ENCODE measurements at places on chromosomes 5 and 9.

DNA sequence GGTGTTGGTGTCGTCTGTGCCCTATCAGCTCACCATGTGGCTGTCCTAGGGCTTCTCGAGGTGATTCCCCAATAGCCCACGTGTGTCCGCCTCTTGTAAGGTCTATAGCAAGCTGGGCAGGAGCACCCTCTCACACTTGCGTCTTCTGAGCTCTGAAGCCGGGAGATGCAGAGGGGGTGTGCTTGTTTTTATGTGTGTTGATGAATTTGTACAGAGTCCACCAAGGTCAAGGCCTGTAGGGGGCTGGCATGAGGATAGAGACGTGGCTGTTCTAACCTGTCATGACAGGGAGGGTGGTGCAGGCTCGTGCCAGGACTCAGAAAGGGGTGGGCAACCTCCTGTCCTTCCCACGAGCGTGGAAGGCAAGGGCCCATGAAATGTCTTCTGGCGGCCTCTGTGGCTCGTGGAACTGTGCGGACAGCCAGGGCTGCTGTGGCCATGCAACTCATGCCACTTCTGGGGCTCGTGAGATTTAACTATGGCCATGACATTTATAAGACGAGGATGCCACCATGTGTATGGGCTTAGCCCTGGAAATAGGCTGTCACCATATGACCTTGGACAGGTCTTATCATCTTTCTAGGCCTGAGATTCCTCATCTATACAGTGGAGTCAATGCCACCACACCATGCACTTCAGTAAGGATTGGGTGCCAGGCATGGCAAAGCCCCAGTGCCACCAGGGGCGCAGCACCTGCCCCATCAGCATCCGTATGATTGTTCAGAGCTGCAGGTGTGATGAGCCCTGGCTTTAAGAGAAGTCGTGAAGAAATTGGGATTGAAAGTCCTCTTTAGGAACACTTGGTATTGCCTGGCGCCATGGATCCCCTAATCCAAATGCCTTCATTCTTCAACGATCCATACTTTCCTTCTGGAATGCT is 2.3 kb upstream of the OLFM1 start:
- no peak for DNase-seq

GRCh38 chr5:180313677-180314505 is 22.0 kb upstream of the MAPK9 start:
- DNase-seq = peak; percentile 79

GRCh38 chr5:97405941-97406340 is 222.9 kb upstream of the RIOK2 start:
- DNase-seq = no peak

DNA sequence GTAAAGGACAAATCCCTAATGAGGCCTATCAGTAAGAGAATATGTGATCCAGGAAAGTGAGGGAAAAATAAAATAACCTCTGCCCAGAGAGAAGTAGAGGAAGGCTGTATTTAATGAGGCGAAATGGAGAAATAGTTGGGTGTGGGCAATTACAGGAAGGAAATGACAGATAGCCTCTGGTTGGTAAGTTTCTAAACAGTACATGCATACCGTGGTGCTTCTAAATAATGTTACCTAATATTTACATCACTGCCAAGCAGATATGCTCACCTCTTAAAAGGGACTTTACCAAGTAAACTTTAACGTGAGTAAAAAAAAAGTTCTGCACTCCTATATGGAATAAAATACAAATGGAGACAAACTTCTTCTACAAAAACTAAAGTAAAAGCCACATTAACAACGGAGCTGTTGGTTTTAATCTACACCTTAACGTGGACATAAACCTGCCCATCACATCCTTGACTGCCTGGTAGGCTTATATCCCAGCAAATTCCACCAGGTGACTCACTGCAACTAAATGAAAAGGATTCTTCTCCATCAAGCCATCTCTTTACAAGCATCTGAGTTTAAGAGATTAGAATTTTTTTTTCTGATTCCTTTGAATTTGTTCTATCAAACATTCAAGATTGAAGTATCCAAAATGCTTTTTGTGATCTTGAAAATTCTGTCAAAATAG is 12.4 kb downstream of the NFIL3 start:
- no peak for DNase-seq

DNA sequence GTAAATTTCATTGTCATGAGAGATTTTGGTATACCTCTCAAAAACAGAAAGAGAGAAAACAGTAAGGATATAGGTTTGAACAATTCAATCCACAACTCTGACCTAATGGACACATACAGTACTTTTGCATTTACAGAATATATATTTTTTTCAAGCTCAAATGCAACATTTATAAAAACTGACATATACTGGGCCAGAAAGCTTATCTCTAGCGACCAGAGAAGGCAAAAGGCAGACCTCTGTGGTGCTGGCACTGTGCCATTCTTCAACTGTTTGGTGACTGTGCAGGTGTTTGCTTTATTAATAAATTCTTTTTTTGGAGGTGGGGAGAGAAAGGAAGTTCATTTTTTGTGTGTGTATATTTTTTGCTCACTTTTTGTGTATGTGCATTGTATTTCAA is 6.0 kb upstream of the PLAC8L1 start:
- no peak for DNase-seq

GRCh38 chr9:93092251-93092991 is 3.6 kb upstream of the CARD19 start:
- no peak for DNase-seq

DNA sequence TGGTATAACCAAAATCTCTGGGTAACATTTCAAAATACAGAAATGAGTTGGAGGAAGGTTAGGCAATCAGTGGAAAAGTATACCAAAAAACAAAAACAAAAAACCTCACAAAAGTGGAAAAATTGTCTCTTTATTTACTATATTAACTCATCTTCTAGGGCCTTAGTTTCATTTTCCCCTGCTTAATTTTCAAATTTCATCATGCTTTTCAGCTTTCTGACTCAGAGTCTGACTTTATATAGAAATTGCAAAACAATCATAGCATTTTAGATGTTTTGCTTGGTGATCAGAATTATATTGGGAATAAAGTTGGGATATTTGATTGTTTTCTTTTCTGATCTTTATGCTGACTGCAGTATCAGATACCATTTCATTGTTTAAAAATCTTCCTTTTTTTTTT is 257.0 kb upstream of the PRR16 start:
- no peak for DNase-seq

DNA sequence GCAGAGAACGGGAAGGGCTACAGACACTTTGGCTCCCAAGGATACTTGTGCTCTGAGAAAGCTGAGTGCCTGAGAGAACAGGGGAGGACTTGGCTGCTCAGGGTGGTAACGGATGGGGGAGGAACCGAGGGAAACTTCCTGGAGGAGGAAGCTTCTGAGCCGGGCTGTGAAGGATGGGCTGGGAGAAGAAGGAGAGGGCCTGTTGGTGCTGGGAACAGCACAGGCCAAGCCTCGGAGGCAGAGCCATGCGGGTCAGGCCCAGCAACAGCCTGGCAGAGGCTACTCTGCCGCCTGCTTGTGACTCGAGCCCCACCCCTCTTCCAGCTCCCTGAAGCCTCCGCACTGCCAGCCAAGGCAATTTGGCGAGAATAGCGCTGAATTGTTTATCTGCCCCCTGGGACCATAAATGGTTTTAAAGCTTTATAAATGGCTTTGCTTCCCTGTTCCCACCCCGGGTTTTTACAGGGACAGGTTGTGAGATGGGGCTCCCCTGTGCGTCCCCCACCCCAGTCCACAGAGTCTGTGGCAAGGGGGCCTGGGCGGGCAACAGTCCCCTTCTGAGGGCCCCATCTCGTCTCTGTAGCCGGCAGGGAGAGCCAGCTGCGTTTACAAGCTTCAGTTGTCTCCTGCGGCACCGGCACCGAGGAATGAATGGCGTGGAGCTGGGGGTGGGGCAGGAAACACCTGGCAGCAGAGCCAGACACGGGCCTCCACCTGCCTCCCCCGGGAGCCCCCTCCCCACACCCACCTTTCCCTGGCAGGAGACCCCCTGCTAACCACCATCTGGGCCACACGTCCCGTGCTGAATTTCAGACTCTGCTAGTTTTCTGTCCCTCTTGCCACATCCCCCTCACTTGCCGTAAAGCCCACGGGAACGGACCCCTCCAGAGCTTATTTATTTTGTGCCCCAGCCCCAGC is 24.4 kb downstream of the FAM163B start:
- DNase-seq = peak; percentile 75

DNA sequence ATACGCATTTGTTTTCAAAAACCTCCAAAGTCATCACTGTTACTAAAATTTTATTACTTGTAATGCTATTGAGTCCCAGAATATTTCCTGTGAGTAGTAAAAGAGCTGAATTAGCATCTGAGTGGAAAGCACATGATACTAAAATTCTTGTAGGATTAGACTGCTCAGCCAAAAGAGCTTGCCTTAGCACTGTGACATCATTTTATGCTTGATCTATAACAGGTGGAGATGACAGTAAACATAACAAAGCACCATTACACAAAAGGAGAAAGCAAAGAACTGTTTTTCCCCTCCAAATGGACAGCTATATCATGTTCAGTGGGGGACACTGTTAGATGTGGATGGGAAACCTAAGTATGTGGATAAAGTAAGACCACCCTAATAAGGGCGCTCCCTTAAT is 5.8 kb upstream of the JAK2 start:
- DNase-seq = no peak

DNA sequence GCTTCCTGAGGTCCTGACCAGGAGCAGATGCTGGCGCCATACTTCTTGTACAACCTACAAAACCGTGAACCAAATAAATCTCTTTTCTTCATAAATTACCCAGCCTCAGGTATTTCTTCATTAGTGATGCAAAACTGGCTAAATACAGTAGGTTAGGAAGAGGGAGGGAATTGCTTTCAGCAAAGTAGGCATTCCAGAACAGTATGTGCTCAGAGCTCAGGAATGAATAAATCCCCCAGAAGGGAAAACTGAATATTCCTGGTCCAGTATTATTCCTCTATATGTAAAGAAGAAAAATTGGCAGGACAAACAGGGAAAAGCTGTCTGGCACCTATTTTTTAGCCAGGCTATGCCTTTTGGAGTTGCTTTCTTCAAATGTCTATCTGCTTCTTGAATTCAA is 577.1 kb downstream of the PSAT1 start:
- DNase-seq = no peak

GRCh38 chr5:138824516-138824915 is 50.6 kb downstream of the LRRTM2 start:
- DNase-seq = no peak

- peak; percentile 77 for DNase-seq
Observed at GRCh38 chr9:117744856-117745389, 40.7 kb downstream of the TLR4 start.

- peak; percentile 18 for DNase-seq
Observed at GRCh38 chr9:14723301-14723700, 768 bp upstream of the CER1 start.

- no peak for DNase-seq
Observed at GRCh38 chr5:168931638-168932345, 352.6 kb upstream of the PANK3 start.

DNA sequence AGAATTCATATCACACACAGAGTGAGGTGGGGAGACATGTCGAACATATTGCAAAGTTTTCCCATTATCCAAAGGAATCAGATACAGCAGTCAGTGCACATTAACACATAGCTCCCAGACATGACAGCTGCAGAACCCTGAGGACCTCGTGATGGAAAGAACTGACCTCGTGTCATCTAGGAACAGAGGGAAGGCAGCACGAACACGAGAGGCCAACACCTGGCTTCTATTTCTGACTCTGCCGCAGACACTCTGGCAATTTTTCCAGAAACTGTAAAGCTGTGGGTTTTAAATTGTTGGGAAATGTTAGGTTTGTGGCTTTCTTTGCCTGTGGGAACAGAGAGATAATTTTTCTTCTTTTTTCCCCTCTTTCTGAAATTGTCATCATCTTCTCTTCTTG is 315.0 kb upstream of the PIK3R1 start:
- peak; percentile 27 for DNase-seq

DNA sequence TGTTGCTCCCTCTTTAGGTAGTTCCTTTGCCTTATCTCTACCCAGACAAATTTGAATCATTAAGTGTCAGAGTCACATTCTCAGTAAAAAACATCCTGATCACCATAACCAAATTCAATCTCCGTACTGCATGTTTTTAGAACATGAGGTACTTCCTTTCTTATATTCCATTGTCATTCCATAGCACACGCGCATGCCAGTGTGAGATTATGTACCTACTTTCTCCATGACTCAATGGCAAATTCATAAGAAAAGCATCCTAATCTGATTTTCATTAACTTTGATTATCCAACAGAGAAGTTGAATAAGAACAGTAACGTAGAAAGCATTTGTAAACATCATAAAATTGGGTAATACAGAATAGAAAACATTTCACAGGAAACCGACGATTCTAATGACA is 1118.6 kb upstream of the CDH9 start:
- no peak for DNase-seq

- no peak for DNase-seq
Observed at GRCh38 chr5:170266570-170267381, 30.8 kb downstream of the LCP2 start.

DNA sequence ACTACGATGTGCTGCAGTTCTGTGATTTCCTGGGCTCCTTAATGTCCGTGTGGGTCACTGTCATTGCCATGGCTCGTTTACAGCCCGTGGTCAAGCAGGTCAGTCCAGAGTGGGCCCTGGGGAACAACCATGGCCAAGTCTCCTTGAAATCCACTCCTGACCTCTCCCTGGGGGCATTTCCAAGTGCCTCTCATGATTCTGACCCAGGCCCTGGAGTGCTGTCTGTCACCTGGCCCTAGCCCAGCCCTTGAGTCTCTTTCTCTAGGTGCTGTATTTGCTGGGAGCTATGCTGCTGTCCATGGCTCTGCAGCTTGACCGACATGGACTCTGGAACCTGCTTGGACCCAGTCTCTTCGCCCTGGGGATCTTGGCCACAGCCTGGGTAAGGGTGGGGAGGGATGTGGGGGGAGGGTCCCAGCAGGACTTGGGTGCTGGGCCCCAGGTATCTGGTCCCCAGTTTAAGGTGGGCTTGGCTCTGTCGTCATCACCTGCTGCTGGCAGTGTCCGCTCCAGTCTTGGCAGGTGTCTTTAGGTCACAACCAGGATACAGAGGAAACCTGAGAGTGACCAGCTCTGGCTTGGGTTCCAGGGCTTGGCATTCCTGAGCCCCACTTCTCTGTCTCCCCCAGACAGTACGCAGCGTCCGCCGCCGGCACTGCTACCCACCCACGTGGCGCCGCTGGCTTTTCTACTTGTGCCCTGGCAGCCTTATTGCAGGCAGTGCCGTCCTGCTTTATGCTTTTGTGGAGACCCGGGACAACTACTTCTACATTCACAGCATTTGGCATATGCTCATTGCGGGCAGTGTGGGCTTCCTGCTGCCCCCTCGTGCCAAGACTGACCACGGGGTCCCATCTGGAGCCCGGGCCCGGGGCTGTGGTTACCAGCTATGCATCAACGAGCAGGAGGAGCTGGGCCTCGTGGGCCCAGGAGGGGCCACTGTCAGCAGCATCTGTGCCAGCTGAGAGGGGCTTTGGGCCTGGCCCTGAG is 17.0 kb downstream of the OR13J1 start:
- no peak for DNase-seq

GRCh38 chr5:122316656-122317055 is 4.6 kb downstream of the SNCAIP start:
- DNase-seq = no peak

GRCh38 chr5:41154491-41154890 is 58.8 kb downstream of the C6 start:
- no peak for DNase-seq
